Urinary bladder (tissue), 4 donors: ENCODE measurements at places on chromosomes 1 and 21. TPM values are rescaled to one million over a fixed set of nuclear protein-coding genes. Genes with fewer than 3 reads are reported as not detected.

- DNase-seq, result no peak
Observed at GRCh38 chr1:156721535-156721934, 6.7 kb upstream of the METTL25B start.

- no peak for DNase-seq
Observed at GRCh38 chr1:56453417-56454078, 125.8 kb downstream of the PLPP3 start.

- DNase-seq, result no peak
Observed at GRCh38 chr1:72634946-72635345, 352.6 kb upstream of the NEGR1 start.

The AMY1C gene
- total RNA-seq, result not detected

The GNAT2 gene
- total RNA-seq, result not detected

GRCh38 chr1:60133848-60134247, 60.3 kb upstream of the C1orf87 start:
- no peak for DNase-seq

DNA sequence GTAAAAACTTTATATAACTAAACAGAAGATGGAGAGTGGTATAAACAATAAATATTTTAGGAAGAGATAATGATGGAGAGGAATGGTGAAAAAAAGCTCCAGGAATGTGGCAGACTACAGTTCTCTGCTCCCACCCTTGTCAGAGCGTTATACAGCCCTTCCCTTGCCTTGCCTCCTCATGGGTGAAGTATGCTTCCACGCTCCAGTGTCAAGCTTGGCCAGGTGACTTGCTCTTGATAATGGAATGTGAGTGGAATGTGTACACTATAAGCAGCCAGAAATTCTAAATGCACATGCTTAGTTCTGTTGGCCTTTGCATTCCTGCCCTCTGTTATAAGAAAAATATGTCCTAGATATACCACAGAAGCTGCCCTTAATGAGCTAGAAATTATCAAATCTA, 24.7 kb upstream of the POGK start:
- no peak for DNase-seq

The RNU1-4 gene
- under 0.01 TPM for total RNA-seq

- no peak for DNase-seq
Observed at GRCh38 chr1:35932941-35933340, 2.0 kb downstream of the AGO3 start.

DNA sequence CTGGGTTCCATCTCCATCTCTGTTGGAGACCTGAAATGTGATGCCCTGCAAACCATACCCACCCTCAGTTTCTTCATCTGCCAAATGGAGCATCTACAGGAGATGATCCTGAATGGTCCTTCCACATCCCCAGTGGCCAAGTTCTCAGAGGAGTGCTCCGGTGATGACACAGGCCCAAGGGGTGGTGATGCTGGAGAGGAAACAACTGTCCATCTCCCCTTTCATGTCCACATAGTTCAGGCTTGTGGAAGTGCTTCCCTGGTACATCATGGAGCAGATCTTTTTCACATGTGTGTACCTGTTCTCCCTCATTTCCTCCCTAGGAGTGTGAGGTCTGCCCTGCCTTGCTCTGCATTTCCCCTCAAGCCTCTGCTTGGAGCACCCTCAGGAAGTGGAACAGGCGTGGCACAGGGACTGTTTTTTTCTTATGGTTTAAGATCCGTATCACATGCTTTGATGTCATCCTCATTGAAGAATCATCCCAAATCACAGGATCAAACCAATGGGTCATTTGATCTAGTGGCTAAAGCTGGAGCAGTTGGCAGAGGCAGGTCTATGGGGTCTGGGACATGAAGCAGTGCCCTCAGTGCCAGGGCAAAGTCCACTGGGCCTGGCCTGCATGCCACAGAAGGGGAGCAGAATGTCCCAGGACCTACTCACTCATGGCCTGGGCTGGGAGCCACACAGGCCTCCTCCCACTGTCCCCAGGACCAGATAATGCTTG, 8.2 kb upstream of the TRIM63 start:
- no peak for DNase-seq

The DNALI1 gene
- total RNA-seq, result 2.0 TPM

GRCh38 chr1:162919034-162919433, 58.1 kb upstream of the CCDC190 start:
- DNase-seq, result no peak

GRCh38 chr1:27560268-27561123, 43.4 kb downstream of the AHDC1 start:
- DNase-seq, result no peak

- no peak for DNase-seq
Observed at GRCh38 chr21:41064951-41065350, 103.0 kb upstream of the BACE2 start.

DNA sequence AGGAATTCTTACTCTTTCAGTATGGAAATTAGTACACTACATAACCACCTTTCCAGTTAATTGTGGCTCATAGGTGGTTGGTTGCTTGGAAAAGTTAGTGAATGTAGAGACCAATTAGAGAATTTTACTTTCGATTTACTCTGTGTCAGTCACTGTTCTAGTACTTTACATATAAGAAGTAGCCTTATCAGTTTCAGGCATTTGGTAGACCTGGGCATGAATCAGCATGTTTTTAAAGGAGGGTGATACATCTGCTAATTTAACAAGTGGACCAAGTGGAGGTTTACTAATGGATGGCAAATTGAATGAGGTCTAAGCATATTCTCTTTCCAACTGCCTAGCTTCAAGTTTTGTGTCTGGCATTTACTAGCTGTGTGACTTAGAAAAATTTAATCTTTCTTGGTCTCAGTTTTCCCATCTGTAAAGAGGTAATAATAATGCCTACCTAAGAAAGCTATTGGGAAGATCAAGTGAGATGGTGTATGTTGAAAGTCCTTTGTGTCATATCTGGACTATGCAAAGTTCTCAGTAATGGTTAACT, 1158.6 kb downstream of the PLA2G4A start:
- no peak for DNase-seq

- no peak for DNase-seq
Observed at GRCh38 chr21:41612674-41613532, 104.9 kb upstream of the TMPRSS2 start.
